ENCODE measurements at places on chromosomes 7 and 10.

DNA sequence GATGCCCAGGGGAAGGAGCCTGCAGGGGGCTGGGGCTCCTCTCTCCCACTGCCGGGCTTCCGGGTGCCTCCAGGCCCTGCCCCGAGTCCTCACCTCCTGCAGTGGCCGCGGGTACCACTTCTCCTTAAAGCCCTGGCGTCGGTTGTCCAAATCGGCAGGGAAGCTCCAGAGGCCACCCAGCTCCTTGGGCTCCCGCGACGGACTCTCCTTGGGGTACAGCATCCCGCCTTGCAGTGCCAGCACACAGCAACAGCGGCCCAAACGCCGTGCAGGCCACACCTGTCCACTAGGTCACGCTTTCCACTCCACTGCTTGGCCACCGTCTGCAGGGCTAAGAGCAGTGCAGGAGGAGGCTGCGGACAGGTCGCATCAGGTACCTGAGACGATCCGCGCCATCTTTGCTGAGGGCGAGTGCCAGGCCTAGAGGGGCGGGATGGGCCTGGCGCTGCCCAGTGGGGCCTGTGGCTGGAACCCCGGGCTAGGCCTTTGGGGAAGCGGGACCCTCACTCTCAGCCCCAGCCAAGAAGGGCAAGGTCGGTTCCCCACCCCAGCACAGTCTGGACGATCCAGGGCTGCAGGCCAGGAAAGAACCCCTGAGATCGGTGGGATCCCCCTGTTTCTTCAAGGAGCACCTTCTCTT lies 47.7 kb upstream of the ZNF479 start:
- no peak for DNase-seq

DNA sequence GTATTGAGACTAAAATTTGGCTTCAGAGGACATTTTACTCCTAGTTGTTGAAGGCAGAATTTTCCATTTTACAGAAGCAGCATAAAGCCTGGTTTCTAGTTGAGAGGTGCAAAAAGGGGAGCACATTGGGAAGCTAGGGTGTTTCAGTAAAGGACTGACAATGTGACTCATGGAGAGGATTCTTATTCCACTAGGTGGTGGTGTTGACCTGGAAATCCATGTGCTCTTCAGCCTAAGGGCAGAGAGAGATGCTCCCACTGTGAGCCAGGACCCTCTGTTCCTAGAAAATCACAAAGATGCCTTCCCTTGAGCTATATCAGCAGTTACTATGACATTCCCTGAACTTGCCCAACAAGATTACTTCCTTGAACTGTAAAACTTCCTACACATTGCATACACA lies 687.8 kb downstream of the IPMK start:
- DNase-seq, result no peak

DNA sequence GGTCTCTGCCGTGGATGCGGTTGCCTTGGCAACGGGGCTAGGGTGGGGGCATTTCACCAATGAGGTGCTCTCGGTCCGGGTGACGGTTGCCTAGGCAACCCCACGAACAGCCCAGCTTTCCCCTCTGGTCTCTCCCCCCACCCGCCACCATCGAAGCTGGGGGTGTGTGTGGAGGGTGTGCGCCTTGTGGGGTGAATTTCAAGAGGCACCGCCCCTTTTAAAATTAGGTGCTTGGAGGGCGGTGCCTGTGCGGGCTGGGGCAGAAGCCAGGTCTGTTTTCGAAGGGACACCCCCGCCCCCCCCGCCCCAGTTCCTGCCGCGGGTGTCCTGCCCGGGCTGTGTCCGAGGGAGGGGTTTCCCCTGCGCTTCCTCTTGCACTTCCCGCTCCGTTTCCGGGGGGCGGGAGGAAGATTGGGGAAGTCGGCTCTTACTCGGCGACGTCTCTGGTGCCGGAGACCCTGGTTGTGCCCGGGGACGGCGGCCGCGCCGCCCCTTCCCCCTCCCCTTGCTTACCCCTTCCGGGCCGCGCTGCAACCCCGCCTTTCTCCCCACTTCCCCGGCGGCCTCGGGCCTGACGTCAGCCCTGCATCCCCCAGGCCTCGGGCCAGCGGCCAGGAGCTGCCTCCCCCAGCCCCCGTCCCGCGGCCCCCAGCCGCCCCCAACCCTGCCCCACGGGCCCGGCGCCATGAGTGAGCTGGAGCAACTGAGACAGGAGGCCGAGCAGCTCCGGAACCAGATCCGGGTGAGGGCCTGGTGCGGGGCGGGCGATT lies 2.2 kb downstream of the GNB2 start:
- peak; percentile 57 for DNase-seq

DNA sequence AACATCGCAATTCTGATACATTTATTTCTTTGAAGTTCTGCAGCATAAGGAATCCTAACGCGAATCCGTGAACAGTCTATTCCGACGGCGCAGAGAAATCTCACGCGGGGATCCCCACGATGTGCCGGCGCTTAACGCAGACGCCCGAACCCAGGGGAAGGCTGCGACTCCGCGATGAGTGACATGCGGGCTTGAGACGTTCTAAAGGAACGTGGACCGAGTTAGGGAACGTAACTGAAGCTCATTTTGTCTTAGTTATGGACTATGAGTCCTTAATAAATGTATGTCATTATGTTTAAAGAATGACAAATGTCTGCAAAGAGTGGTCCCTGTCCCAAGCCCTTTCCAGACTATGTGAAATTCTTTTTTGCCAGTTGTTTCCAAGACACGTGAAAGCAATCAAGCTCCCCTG lies 995 bp upstream of the PARD3 start:
- no peak for DNase-seq

DNA sequence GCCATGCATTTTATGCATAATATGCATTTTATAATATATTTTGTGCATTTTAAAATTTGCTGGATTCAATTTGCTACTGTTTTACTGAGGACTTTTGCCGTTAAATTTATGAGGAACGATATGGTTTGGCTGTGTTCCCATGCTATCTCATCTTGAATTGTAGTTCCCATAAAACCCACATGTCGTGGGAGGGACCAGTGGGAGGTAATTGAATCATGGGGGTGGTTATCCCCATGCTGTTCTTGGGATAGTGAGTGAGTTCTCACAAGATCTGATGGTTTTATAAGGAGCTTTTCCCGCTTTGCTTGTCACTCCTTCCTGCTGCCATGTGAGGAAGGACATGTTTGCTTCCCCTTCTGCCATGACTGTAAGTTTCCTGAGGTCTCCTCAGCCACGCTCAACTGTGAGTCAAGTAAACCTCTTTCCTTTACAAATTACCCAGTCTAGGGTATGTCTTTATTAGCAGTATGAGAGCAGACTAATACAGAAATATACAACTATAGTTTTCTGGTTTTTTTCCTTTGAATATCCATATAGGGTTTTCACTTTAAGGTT lies 201.4 kb upstream of the SH2B2 start:
- no peak for DNase-seq

GRCh38 chr7:14158111-14158510 lies 168.6 kb upstream of the ETV1 start:
- DNase-seq, result no peak

GRCh38 chr7:106065575-106066500 lies 46.3 kb downstream of the SYPL1 start:
- DNase-seq, result no peak

DNA sequence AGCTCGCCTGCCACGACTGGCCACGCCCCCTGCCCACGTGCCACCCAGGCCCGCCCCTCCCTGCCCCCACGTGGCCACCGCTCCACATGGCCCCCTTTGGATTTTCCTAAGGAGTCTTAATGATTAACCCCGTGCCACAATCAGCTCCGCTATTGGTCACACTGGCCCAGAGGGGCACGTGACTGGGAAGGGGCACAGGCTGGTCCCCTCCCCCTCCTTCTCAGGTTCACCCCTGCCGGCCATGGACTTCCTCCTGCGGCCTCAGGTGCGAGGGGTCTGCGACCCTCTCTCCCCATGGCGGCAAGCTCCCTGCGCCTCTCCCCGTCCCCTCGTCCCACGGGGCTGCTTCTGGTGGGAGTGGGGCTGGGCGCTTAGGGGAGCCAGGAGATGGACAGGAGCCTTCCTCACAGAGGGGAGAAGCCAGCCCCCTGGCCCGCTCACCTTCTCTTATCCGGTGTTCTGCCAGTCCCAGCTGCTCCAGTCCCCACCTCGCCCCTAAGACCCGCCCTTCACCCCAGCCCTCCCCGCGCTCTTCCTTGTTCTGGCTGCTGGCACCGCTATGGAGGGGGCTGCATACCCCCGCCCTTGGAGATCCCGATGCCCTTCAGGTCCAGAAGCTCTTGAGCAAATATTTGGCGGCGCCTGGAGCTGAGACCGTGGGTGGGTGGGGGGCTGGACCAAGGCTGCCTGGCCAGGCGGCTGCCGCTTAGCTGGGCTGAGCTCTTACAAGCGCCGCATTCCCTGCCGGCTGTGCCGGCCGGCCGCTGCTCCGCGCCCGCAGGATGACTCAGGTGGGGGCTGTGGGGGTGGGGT lies 3.2 kb downstream of the SLC4A2 start:
- DNase-seq, result no peak

DNA sequence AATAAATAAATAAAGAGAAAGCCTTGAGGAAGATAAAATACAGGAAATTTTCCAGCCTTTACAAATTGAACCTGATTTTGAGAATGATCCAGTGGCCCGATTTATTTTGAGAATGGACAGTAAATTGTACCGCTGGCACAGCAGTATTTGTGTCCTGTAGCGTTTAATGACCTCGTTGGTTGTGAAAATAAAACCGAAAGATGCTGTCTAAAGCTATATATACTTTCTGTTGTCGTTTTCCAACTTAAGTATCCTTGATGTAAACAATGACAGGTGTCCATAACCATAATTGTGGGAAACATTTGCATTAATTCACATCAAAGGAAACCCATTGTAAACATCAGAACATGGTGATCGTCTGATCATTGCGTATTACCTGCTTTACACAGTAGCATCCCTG lies 38.8 kb downstream of the TBXAS1 start:
- no peak for DNase-seq

- DNase-seq, result no peak
Observed at GRCh38 chr7:6526997-6527378, 24.3 kb downstream of the GRID2IP start.

DNA sequence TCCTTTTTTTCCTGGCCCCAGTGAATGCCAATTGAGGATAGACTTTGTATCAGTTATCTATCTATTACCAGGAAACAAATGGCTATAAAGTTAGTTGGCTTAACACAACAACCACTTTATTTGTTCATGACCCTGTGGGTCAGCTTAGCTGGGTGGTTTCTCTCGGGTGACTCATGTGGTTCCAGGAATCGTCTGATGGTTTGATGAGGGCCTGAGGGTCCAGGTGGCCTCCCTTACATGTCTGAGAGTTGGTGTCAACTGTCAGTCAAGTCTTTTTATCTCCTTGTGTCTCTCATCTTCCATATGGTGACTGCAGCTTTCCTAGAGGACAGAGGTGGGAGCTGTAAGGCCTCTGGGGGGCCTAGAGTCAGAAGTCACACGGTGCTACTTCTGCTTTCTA lies 15.3 kb upstream of the MAPK8 start:
- no peak for DNase-seq

DNA sequence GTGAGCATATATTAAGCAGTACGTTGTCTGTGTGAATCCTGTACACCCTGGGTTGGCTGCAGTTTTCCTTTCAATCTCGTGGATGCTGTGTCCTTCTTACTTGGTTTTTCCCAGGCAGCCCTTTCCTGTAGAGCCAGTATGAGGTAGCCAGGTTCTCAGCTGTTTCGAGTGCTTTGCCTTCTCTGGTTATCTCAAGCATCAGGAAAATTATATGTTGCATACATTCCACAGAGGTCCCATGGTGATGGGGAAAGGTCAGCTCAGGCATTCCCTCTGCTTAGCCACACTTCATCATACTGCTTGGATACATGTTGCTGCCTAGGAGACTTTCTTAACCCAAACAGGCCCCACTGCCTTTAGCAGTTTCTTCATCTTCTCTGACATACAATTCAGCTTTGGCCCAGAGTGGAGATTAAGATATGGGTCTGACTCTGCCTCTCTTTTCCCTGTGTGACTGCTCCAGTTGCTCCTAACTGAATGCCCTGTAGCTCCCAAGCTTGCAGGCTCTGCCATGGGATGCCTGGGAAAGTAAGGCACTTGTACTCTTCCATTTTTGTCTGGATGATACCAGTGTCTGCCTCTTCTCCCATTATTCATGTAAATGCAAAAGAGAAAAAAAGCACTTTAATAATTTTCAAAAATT lies 11.3 kb downstream of the GNAI1 start:
- no peak for DNase-seq

GRCh38 chr7:29480451-29480850 lies 83.2 kb upstream of the PRR15 start:
- no peak for DNase-seq

GRCh38 chr7:143292876-143293275 lies 4.7 kb downstream of the CASP2 start:
- DNase-seq, result no peak

GRCh38 chr7:27435461-27435860 lies 192.9 kb downstream of the EVX1 start:
- no peak for DNase-seq

- no peak for DNase-seq
Observed at GRCh38 chr7:70673778-70674570, 458.0 kb upstream of the GALNT17 start.

DNA sequence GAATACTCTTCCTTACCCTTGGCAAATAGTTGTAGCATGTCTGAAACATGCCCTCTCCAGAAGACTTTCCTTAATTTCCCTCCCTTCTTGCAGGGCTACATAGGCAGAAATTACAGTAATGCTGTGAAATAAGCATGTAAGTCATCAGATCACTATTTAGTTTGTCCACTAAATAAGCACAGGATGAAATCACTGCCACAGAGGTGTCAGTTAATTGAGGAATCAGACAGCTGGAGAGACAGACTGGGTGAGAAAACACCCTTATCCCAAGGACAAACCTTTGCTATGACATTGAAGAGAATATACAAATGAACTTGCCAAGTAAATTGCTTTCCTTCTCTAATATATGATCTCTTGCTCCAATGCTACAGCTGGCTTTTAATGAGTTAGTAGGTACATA lies 129.3 kb downstream of the CHRM2 start:
- no peak for DNase-seq

All from stimulated activated CD8-positive, alpha-beta memory T cell treated with anti-CD3 and anti-CD28 coated beads, Interleukin-4, amount 100 ng/mL, for 1 hour (primary cell).